ENCODE measurements at places on chromosomes 6 and 20. TPM values are rescaled to one million over a fixed set of nuclear protein-coding genes. Genes with fewer than 3 reads are reported as not detected.

DNA sequence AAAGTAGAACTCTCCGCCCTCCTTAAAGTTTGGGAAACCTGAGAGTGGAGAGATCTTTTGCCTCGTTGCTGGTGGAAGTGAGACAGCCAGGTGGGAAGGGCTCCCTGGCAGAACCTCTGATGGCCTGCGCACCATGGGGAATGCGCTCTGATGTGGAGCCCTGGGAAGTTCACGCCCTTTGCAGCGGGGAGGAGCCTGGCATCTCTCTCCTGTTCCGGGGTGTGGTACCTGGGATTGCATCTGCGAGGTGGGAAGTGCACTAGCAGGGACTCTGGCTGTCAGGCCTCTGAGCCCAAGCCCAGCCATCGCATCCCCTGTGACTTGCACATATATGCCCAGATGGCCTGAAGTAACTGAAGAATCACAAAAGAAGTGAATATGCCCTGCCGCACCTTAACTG, 159.8 kb downstream of the AKAP7 start:
- DNase-seq = no peak

GRCh38 chr6:130848945-130849344, 21.7 kb downstream of the SMLR1 start:
- no peak for DNase-seq

DNA sequence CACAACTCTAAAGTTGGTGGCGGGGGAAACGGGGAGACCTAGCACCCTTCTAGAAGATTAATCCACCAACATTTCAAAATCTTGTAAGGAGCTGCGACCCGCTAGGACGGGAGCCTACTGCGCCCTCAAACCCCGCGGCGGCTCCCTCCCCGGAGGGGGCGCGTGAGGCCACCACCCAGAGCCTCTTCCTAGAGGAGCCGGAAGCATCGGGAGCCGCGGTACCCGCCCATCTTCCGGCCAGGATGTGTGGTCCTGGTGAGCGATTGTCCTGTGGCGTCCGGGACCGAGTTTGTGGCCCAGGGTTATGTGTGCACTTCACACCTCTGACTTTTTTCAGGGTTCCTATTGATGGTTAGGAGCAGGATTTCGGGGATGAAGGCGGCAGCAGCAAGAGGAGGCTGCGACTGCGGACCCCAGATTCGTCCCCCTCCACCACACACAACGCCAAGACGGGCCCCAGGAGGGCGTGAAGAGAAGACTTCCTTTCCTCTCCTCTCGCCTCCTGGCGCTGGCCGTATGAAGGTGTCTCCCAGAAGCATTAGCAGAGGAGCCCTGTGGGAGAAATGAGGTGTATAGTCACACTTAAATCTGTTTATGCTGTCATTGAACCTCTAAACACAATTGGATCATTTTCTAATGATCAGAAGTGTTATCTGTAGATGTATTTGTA, 10.7 kb downstream of the ZNF165 start:
- no peak for DNase-seq

GRCh38 chr20:36128463-36129159, 25.9 kb upstream of the EPB41L1 start:
- DNase-seq = no peak

The MLN gene
- total RNA-seq = not detected

The TBX18 gene
- total RNA-seq = 3.7 TPM

All from glomerular endothelial cell (primary cell).